ENCODE measurements at places on chromosomes 4 and X. TPM values are rescaled to one million over a fixed set of nuclear protein-coding genes. Genes with fewer than 3 reads are reported as not detected.

DNA sequence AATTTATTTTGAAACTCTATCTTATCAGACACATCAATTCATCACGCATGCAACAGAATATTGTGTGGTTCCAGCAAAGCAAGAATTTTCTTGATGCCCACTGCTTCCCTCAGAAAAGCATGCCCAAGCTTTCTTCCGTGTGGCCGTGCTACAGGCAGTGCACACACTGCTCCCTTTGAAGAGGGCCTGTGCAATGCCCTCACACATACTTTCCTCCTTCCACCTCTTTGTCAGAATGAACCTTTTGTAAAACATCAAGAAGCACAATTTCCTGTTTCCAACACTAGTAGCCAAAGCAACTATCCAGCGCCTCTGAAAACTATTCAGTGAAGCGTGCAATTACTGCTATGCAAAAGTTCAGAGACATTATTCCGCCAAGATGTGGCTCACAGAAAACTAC lies 201.7 kb downstream of the NLGN4X start:
- peak; percentile 8 for DNase-seq

- no peak for DNase-seq
These were observed 41.0 kb upstream of the GATB start for GRCh38 chr4:151801547-151802516.

- DNase-seq, result no peak
These were observed 147.1 kb downstream of the NHS start for GRCh38 chrX:17521871-17522693.

DNA sequence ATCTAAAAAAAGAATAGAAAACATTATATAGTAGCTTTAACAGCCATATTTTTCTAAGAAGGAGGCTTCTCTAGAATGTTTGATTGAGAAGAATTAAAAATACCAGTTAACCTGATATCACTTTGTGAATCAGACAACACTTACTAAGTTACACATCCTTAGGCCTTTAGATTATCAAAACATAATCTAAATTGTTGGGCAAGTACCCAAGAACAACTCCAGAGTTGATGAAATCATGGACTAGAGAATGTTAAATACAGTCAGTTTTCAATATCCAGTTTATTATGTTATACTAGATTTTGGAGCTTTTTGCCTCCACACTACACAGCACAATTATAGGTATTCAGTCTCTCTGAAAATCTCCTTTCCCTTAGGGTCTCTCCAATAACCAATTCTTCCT lies 39.6 kb downstream of the ARL13A start:
- DNase-seq, result no peak

DNA sequence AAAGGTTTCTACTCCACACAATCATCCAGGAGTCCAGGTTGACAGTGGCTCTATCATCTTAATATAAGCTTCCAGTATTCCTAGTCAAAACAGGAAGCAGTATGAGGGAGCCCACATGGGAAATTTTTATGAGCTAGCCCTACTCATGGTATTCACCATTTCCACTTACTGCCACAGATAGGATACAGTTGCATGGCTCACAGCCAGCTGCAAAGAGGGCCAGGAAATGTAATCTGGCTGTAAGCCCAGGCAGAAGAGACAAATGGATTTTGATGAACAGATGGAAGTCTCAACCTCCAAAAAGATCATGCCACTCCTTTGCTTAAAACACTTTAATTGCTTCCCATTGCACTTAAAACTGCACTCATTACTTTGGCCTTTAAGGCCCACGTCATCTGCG lies 150.6 kb downstream of the ADAMTS3 start:
- DNase-seq, result peak; percentile 5

- DNase-seq, result no peak
These were observed 159.6 kb downstream of the PDGFC start for GRCh38 chr4:156811963-156812362.

- DNase-seq, result no peak
These were observed 19.9 kb upstream of the CYBB start for GRCh38 chrX:37759878-37760418.

DNA sequence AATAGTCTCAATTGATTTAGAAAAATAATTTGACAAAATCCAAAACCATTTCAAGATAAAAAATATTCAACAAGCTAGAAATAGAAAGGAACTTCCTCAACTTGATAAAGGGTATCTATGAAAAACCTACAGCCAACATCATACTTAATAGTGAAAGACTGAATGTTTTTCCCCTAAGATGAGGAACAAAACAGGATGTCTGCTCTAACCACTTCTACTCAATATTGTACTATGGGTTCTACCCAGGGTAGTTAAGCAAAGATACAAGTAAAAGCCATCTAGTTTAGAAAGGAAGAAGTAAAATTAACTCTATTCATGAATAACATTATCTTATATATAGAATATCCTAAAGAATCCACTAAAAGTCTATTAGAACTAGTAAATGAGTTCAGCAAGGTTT lies 21.5 kb upstream of the SYTL5 start:
- no peak for DNase-seq

DNA sequence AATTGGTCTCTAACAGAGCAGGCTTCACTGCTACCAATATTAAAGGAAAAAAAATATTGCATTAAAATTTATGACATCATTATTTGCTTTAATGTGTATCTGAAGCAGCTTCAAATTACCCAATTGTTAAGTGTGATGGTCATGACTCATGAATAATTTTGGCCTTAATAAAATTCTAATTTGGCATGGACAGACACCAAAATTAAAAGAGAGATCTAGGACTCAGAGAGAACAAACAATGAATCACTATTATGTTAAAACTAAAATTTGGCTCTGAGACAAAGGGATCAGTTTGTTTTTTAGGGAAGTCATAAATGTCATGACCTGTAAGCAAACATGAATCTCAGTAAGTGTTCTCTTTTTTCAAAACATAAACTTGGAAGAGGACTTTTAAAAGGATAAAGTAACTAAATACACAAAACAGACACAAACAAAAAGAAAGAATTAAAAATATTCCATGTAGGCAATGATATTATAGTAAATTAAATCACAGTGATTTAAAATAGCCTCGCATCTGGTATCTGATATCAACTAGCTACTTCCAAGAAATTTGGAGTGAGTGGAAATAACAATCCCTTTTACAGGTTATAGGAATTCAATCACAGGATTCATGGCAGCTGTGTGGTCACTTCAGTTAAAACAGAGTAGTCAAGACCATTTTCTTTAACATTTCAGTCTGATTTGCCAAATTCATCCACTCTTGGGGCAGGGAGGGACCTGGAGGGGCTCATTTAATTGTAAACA lies 11.6 kb downstream of the VEGFC start:
- DNase-seq, result no peak

GRCh38 chr4:7103607-7104365 lies 35.9 kb upstream of the GRPEL1 start:
- DNase-seq, result peak; percentile 73

DNA sequence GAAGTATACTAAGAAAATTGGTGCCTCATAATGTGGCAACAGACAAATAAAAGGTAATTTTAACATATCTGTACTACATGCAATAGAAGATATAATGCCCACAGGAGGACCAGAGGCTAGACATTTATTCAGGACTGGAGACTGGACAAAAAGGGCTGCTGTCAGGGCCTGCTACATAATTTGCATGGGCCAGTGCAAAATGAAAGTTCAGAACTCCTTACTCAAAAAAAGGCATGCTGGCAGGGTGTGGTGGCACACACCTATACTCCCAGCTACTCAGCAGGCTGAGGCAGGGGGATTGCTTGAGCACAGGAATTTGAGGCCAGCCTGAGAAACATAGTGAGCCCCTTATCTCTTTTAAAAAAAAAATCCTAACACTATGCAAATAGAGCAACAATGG lies 12.4 kb upstream of the MAOA start:
- DNase-seq, result no peak

DNA sequence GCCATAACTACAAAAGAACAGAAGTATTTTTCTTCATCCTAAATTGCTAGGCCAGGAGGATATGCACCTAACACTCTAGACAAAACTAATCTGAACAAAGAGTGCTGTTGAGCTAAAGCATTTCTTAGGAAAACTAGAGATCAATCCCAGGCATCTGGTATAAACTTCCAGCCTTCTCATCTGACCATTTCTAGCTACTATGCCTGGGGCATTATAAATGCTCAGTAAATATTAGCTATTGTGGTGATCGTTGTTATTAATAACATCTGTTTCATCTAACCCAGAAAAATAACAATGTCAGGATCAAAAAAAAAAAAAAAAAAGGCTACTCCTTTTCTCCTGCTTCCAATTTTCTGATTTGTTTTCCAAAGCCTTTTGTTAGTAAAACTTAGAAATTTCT lies 7.7 kb upstream of the SLC10A6 start:
- no peak for DNase-seq

GRCh38 chr4:41819621-41820020 lies 71.1 kb upstream of the PHOX2B start:
- DNase-seq, result no peak

DNA sequence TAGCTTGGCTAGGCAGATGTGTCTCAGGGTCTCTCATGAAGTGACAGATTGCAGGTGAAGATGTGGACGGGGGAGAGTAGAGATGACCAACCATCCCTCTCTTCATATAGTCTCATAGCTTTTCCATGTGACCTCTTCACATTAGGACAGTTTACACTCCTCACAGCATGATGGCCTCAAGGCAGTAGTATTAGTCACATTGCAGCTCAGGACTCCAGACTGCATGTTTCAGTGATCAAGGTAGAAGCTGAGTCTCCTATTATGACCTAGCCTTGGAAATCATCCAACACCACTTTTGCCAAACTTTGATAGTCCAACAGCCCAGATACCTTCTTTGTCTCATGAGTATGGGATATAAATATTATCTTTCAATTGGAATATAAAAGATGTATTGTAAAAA lies 147.7 kb downstream of the GASK1B start:
- DNase-seq, result no peak

DNA sequence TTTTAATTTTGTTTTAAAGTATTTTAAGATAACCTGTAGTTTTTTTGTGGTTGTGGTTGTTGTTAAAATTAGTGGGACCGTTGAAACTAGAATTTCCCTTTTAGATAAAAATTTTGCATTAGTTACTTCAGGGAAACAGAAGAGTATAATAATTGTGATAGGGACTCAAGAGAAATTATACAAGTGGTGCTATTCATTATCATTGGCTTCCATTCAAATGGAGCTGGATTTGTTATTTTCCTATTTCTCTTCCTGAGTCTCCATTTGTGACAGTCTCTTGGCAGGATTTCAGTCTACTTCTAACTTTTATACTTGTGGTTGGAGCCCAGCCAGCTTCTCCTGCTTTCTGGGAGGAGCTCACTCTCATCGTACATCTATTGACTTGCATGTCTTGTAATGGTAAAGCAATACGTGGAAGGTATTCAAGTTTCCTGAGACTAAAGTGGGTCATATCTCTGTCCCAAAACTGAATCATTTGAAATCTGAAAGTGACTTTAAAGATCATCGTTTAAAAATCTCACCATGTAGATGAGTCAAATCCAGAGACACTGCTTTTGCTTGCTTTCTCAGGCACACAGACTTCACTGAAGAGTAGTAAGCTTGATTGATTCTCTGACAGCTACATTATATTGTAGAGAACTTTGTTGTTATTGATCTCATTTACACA lies 155.8 kb downstream of the RPA4 start:
- no peak for DNase-seq

DNA sequence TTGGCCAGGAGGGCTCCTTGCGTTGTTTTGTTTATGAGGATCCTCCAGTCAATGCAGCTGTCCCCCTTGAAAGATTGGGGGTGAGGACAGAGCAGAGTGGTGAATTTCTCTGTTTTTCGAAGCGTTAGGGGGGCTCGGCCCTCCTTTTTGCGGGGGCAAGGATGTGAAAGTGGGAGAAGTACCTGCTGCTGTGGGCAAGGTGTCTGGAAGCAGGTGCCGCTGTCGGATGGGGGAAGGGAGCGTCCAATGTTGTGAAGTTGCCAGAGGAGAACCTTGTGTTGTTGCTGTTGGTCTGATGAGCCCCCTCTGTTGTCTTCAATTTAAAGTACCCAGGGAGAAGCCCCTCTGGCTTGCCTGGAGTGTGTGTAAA lies 613 bp downstream of the GLRB start:
- peak; percentile 42 for DNase-seq

DNA sequence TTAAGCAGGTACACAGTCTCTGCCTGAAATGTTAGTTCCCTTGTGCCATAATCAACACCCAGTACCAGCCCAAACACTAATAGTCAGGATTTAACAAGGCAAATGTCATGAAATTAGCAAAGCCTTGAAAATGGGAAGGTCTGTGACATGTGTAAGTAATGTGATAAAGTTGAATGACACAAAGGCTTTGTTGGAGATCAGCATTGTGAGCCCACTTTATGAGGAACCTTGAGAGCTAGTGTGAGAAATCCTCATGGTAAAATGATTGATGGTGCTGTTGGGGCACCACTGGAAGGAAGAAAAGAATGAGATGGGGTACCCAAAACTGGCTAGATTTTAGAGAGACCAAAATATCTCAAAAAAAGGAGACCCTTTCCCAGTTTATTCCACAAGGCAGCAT lies 3.3 kb upstream of the LIN54 start:
- no peak for DNase-seq

FAM241A gene
- polyA plus RNA-seq, result 1.3 TPM

TMPRSS11D gene
- polyA plus RNA-seq, result not detected

HPGD gene
- 60.5 TPM for polyA plus RNA-seq

VEGFC gene
- 16.6 TPM for polyA plus RNA-seq

CLCN4 gene
- polyA plus RNA-seq, result 4.7 TPM

PWWP3B gene
- polyA plus RNA-seq, result 2.2 TPM

PCDH18 gene
- 130 TPM for polyA plus RNA-seq

JAKMIP1 gene
- polyA plus RNA-seq, result 0.14 TPM

CTAG1B gene
- polyA plus RNA-seq, result not detected

ADH4 gene
- polyA plus RNA-seq, result 0.99 TPM

PSAPL1 gene
- not detected for polyA plus RNA-seq

DCAF12L2 gene
- 2.4 TPM for polyA plus RNA-seq

CXorf38 gene
- 7.9 TPM for polyA plus RNA-seq

DGAT2L6 gene
- 0.22 TPM for polyA plus RNA-seq
